AG08395 (cell line): ENCODE measurements at places on chromosomes 2 and 18.
A peak's percentile ranks its signal among the peaks of the same experiment; 100 is the strongest.

GRCh38 chr2:144998435-144998834 lies 478.5 kb upstream of the ZEB2 start:
- DNase-seq = no peak

- no peak for DNase-seq
Observed at GRCh38 chr2:236473691-236474090, 95.9 kb upstream of the ACKR3 start.

GRCh38 chr18:57834616-57835015 lies 31.5 kb upstream of the ATP8B1 start:
- DNase-seq = no peak

DNA sequence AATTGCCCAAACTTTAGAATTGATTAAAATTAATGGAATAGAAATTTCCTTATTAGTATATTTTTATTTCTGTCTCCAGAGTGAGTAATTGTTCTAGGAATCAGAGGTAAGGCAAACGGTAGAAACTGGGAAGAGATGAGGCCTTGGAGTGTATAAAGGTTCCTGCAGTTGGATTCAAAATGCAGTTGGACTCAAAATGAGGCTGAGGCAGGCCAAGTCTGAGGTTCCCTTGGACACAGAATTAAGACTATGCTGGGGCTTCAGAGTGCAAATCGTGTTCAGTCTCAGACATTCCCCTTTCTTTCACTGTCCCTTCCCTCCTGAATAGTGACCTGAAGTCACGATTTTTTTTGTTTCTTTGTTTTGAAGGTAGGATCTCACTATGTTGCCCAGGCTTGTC lies 746.9 kb upstream of the NRXN1 start:
- DNase-seq = no peak

DNA sequence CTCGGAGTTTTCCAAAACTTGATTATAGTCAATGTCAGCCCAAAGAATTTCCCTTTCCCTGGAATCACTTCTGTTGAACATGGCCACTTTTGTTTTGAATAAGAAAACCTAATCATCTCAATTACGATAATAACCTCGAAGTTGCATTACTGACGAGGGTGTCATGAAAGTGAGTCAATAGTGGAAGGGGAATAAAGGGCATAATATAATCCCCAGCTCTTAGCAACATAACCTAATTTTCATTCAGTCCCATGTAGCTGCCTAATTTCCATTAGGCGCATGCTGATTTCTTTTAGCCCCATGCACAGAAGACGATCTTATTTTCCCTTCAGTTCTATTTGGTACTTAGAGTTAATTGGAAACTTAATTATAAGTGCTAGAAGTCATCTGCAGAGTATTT lies 51.1 kb upstream of the RAPH1 start:
- no peak for DNase-seq

DNA sequence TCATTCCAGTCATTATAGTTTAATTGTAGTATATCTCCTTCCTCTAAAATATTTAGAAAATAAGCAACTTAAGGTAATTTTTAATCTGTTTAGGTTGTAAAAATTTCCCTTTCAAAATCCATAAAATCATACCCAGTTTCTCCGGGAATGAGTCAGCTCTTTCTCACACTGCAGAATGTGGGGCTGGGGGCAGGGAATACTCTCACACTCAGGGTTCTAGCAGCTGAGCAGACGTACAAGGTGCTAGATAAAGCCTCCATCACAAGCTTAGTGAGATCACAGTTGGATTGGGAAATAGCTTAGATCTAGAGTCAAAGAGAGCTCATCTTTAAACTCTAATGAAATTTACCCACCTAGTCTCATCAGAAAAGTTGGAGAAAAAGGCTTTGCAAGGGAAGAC lies 79.9 kb upstream of the FAM237A start:
- DNase-seq = no peak

DNA sequence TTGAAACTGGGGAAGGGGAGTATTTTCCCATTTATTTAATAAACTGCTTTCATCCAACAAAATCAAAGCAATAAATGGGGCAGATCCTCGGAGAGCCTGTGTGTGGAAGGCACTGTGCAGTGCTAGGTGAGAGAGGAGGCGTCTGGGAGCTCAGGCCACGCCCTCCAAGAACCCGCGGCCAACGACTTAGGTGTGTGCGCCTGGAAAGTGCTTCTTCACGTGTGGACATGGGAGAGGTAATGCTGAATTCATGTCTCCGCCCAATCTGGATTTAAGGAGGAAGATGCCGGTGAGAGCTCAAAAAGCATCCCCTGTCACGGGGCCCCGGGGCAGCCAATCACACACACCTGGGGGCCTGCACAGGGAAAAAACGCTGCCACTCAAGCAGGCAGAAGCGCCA lies 77.4 kb downstream of the HDAC4 start:
- DNase-seq = no peak

DNA sequence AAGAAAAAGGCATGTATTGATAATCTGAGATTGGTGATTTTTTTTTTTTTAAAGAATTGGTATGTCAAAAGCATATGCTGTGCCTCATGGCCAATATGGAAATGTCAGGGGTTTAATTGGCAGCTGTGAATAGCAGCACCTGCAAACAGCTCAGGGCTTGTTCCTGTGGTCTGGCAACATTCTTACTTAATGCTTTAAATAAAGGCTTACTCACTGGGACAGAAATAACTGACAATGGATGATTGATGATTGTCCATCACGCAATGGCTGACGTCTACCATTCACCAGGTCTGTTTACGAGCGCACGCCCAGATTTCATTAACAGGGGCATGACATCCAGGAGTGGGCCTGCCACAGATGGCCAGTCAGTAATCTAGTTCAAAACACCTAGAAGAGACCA lies 66.7 kb downstream of the ETAA1 start:
- no peak for DNase-seq

GRCh38 chr2:238573916-238574315 lies 147.2 kb downstream of the ASB1 start:
- no peak for DNase-seq

GRCh38 chr18:51621113-51621863 lies 423.8 kb upstream of the MEX3C start:
- DNase-seq = peak; percentile 22
